Iris pigment epithelial cell (primary cell): ENCODE measurements at places on chromosomes 3 and 15.

DNA sequence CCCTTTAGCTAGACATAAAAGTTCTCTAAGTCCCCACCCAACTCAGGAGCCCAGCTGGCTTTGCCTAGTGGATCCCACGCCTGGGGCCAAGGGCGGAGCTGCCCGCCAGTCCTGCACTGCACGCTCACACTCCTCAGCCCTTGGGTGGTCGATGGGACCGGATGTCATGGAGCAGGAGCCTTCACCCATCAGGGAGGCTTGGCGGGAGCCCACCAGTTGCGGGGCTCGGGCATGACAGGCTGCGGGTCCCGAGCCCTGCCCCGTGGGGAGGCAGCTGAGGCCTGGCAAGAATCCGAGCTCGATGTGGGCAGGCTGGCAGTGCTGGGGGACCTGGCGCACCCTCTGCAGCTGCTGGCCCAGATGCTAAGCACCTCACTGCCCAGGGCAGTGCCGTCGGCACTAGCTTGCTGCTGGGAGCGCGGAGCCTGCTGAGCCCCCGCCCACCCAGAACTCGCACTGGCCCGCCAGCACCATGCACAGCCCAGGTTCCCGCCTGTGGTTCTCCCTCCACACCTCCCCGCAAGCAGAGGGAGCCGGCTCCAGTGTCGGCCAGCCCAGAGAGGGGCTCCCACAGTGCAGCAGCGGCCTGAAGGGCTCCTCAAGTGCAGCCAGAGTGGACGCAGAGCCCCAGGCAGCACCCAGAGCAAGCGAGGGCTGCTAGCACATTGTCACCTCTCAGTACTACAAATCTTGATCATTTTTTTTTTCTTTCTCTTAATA lies 391.4 kb upstream of the NDN start:
- no peak for DNase-seq

- DNase-seq, result no peak
Observed at GRCh38 chr3:172919297-172919683, 168.8 kb downstream of the ECT2 start.

DNA sequence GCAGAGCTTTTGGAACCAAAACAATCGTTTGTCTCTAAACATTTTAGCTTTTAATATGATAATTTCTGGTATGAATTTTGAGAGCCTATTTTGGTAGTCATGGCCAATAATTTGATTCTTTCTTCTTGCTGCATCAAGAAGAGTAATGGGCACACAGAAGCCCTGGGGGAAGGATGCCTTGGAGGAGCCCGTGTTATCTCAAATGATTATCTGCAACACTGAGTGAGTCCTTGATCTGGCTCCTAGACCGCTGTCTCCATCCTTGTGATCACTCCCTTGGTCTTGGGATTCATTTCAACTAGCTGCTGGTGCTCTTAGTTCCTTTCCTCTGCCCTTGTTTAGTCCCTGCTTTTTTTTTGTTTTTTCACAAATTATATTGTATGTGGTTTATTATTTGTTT lies 77.9 kb upstream of the CCNL1 start:
- DNase-seq, result no peak

- no peak for DNase-seq
Observed at GRCh38 chr3:60756241-60757030, 494.8 kb downstream of the FHIT start.

DNA sequence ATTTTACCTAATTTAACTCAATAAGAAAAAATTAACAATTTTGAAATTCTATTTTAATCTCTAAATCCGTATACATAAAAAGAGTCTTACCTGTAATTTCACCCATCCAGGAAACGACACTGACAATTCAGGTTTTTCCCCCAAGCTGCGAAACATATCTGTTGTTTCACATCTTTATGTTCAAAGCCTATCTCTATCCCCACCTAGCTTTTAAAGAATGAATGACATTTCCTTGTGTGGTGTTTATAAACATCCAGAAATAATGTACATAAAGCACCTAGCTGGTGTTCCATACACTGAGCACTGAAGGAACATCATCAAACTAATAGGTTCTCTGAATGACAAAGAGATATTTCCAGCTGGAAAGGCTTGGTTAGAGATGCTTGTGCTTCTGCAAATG lies 867.8 kb downstream of the SQOR start:
- no peak for DNase-seq

- peak; percentile 73 for DNase-seq
Observed at GRCh38 chr3:31880020-31880419, 101.0 kb downstream of the OSBPL10 start.

GRCh38 chr3:184315871-184316661 lies 1.7 kb downstream of the EIF4G1 start:
- no peak for DNase-seq

DNA sequence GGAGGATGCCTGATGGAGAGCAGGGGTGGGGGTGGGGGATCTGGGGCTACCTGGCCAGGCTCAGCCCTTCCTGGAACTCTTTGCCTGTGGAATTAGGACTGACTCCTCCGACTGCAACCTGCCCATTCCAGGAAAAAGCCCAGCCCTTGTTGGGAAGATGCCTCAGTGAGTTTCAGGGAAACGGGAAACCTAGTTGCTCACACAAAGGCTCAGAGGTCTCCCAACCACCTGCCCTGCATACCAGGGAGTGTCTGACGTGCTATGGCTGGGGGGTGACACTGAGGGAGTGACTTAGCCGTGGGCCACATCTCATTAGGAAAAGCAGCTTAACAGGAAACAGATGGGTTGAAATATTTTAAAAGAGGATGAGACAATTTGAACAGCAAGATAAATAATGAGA lies 27.9 kb downstream of the CYP8B1 start:
- no peak for DNase-seq

DNA sequence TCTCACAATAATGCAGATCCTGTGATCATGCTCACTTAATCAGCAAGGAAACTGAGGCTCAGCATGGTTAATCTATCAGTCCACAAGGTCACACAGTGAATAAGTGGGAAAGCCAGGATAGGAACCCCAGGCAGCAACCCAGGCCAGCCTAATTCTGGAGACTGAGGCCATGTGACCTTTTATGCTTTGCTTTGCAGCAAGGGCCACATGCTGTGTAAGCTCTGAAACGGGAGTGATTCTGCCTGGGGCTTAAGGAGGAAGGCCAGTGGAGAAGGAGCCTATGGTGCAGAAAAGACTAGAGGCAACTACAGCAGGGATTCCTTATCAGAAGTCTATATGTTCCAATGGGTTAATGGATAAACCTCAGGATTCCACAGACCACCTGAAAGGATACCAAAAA lies 157.6 kb upstream of the PPP2R3A start:
- no peak for DNase-seq

GRCh38 chr15:101310508-101310907 lies 15.5 kb upstream of the SNRPA1 start:
- no peak for DNase-seq

DNA sequence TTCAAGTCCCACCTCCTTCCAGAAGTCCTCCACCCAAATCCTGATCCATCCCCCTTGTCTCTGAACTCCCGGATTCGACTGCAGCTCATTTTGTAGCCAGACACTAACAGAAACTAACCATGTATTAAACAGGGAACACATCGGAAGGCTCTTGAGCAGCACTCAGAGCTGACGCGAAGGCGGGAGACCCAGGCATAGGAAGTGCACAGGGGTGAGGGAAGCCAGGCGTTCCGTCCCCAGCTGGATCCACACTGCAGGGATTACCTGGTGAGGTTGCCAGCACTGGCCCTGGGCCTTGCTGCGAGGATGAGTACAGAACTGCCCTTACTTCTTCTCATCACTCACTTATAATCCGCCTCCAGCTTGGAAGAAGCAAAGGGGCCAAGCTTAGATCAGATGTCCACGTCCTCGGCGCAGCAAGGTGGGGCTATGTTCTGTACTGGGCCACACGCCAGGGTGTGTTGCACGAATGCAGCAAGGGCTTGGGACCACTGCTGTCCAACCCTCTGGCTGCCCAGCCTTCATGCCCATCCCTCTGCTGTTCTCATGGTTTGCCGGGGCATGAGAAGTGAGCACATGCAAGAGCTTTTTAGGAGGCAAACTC lies 124.2 kb upstream of the SMAD3 start:
- no peak for DNase-seq

- DNase-seq, result peak; percentile 34
Observed at GRCh38 chr3:197135212-197135611, 105.6 kb upstream of the MELTF start.

GRCh38 chr15:25596644-25597562 lies 158.1 kb upstream of the UBE3A start:
- DNase-seq, result no peak

DNA sequence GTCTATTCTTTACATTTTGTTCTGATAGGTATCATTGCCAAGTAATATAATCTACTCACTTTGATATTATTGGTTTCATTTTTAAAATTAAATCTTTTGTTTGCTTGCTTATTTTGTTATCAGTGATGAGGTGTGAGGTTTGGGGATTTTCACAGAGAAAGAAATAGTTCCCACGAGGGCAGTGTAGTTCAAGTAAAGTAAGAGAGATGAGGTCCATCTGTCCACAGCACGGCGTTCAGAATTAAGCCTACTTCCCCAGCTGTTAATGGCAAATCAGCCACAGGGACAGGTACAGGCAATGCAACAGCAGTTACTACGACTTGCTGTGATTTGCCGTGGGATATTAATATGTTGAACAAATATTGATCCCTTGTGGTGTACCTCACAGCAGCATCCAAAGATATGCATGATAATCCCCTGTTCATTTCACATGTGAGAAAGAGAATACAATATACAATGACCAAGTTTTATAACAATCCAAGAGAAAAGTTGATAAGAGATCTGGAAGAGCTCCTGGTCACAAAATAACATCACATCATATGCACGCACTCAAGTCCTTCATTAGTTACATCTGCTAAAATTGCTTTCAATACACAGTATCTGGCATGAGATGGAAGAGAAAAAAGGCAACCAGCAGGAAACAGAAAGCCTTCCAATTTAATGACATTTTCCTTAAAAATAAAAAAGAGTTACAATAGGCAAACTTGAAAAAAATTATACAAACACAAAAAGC lies 131.6 kb downstream of the TUSC7 start:
- no peak for DNase-seq
